Stimulated activated CD8-positive, alpha-beta memory T cell treated with anti-CD3 and anti-CD28 coated beads, Interleukin-2, amount 100 ng/mL, for 1 hour (primary cell): ENCODE measurements at places on chromosomes 13 and 19.
A peak's percentile ranks its signal among the peaks of the same experiment; 100 is the strongest.

GRCh38 chr19:12705169-12705568 lies 8.7 kb upstream of the FBXW9 start:
- DNase-seq: no peak

DNA sequence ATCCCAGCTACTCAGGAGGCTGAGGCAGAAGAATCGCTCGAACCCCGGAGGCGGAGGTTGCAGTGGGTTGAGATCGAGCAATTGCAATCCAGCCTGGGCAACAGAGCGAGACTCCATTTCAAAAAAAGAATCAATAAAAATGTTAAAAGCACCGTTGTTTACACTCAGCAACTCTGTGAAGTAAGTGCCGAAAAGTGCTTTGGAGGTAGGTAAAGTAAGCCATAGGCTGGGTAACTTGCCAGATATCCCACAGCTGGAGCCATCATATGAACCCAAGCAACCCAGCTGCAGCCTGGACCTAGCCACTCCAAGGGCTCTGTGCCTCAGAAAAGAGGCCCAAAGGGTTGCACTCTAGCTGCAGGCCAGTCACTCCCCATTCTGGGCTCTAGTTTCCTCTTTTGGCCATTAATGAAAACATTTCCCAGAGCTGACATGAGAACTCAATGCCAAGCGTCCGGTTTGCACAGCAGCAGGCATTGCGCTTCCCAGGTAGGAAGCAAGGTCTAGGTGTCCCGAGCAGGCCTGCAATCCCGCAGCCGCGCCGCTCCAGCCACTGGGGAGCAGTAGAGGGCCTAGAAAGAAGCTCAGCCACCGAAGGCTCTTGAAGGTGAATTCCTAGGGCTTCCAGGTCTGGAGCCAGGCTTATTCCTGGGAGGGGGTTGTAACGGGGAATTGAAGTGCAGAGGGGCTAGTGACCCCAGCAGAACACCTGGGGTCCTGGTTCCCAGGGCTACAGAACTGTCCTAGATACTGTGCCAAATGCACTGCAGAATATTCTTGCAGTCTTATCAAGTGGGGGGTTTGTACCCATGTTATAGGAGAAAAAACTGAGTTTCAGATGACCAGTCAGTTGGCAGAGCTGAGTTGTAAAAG lies 4.1 kb upstream of the CD79A start:
- DNase-seq: peak; percentile 38

- no peak for DNase-seq
These were observed 16.3 kb downstream of the KBTBD7 start for GRCh38 chr13:41178040-41178439.

DNA sequence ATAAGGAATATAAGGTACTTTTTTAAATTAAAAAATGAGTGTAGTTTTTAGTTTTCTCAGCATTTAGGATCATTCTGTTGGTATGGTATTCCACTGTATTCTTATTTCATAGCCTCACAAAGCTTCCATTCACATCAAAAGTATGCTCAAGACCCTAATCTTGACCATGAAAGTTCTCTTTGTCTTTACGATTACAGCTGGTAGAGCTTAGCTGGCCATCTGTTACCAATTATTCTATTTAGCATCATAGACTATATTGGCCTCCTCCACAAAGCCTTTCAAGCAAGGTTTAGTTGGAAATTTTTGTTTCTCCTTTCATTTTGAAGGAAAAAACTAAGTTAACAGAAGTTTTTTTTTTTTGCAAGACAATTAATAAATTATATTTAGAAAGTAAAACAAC lies 245.1 kb downstream of the KCTD12 start:
- no peak for DNase-seq

DNA sequence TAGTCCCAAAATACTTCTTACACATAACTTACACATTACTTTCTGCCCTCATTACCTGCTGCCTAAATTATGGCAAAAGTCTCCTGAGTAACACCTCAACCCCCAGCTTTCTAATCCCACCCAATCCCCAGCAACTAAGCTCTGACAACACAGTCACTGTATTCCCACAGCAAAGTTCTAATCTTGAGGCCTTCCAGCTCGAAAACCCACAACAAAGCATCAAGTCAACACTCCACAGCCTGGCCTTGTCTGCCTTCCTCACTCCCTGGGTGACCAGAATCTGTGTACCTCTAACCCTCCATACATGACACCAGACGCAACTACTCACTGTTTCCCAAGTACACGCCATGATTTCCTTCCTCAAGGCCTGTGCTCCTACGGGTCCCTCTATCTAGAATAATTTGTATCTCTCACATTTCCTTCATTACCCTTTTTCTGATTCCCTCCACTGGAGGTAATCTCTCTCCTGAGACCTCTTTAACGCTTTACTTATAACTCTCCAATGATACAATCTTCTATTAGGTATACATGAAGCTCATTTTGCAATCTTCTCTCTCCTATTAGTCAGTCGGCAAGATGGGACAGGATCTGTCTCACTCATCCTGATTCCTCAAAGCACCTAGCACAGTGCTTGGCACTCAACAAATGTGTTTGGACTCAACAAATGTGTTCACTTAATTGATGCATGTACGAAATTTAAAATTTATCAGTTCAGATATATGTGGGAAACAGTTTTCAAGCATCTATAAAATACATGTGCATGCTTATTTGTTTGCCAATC lies 87.6 kb upstream of the DOCK9 start:
- no peak for DNase-seq

- DNase-seq: no peak
These were observed 15.4 kb upstream of the SIGLEC6 start for GRCh38 chr19:51546650-51547396.

GRCh38 chr13:113784645-113785024 lies 25.6 kb downstream of the TMEM255B start:
- no peak for DNase-seq

- DNase-seq: no peak
These were observed 12.3 kb downstream of the ELSPBP1 start for GRCh38 chr19:48006762-48007161.

GRCh38 chr19:39205449-39205764 lies 1.3 kb upstream of the SYCN start:
- DNase-seq: no peak

GRCh38 chr13:42320375-42320787 lies 48.4 kb downstream of the AKAP11 start:
- DNase-seq: no peak

- DNase-seq: no peak
These were observed 147.1 kb upstream of the IRS2 start for GRCh38 chr13:109933476-109933875.

DNA sequence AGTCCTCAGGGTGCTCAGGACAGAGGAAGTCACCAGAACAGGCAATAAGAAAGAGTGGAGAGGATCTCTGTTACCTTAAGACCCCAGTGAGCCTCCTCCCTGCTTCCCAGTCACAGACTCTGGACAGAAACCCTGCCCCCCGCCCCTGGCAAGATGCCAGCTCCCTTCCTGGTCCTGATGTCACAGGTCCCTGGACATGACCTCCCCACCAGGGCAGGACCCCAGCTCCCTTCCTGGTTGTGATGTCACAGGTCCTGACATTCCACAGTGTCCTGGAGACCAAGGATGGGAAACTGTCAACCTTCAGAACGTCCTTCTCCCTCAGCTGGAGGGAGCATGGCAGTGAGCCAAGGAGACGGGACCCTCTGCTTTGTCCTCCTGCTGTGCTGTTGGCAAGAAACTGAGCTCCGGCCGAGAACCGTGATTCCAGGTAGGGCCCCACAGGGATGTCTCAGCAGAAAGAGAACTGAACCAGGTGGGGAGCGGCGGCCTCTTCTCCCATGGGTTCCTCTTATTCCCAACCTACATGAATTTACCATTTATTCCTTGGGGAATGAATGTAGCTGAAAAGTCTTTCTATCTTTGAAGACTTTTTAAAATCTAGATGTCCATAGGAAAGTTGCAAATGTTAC lies at the start of gene SPACA7:
Gene SPACA7, plus strand, starts transcription at position 306 of the 632 bp plus-strand sequence. Its CDS starts 31 bp downstream, at position 337.
- no peak for DNase-seq

GRCh38 chr13:49304763-49305700 lies 57.3 kb downstream of the CDADC1 start:
- no peak for DNase-seq

DNA sequence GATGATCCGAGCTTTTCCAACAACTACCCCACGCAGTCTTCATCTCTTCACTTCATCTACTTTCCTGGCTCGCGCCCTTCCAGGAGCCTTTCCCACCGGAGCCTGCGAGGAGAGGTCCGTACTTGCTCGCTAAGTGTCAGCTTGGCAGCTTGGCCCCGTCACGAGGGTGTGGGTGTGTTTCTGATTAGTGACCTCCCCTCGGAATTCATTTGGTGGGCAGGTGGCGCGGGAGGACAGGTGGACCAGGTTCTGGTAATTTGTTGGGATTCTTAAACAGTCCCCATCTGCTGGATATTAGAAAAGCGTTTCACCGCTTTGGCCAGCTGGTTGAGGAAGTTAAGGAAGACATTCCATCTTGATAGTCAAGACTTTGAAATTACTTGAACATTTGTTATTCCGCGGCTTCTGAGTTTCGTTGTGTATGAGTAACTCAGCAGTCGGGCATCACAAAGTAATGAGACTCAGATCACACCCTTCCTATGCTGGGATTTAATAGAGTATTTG lies 515 bp downstream of the UFM1 start:
- peak; percentile 6 for DNase-seq

DNA sequence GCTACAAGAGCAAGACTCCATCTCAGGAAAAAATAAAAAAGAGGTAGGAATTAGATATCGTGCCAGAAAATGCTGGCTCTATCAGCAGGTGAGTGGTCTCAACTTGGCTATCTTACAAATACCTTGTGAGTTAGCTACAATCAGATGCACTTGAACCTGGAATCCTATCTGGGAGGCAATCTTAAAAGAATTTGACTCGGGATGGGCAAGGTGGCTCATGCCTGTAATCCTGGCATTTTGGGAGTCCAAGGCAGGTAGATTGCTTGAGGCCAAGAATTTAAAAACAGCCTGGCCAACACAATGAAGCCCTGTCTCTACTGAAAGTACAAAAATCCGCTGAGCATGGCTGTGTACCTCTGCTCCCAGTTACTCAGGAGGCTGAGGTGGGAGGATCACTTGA lies 29.4 kb downstream of the NLRP2 start:
- DNase-seq: no peak

DNA sequence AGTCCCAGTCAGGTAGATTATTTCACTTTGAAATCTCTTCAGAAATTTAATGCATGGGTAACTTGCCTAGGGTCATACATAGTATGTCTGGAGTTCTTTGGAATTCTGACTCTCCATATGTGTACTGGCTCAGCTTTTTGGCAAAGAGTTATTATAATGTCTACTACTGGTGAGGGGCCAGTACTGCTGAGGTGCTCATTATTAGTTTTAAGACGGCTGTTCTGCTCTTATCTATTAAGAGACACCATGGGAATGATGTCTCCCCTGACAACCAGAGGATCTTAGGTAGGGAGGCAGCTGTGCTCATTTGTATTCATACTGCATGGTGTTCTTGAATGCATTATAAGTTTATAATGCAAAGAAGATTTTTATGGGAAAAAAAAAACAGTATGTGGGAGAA lies 184.1 kb downstream of the RGCC start:
- no peak for DNase-seq

DNA sequence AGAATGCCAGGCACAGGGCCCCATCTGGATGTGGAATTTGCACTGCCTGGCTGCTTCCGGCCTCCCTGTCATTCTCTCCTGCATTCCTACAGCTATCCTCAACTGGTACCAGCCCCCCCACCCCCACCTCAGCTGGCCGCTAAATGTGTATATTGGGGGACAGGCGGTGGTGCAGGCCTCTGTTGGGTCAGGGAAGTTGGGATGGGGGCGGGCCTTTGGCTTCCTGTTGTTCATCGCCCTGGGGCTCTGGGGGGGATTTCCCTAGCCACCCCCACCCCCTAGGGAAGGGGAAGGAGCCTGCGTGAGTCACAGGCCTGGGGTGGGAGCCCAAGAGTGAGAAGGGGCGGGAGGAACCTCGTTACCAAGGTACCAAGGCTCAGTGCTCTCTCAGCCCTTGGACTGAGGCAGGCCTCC lies 10.6 kb downstream of the POU2F2 start:
- peak; percentile 42 for DNase-seq

DNA sequence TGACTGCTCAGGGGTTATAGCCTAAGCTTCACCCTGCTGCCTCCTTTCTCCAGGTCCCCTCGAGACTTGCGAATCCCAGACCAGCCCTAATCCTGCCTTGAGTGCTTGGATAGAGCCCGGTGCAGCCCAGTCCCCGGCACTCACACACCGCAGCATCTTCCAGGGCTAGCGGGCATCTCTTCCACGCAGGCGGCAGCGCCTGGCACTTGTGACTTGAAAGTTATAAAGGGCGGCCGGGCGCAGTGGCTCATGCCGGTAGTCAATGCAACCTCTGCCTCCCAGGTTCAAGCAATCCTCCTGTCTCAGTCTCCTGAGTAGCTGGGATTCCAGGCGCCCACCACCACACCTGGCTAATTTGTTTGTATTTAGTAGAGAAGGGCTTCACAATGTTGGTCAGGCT lies 1.9 kb downstream of the WDR18 start:
- DNase-seq: no peak

DNA sequence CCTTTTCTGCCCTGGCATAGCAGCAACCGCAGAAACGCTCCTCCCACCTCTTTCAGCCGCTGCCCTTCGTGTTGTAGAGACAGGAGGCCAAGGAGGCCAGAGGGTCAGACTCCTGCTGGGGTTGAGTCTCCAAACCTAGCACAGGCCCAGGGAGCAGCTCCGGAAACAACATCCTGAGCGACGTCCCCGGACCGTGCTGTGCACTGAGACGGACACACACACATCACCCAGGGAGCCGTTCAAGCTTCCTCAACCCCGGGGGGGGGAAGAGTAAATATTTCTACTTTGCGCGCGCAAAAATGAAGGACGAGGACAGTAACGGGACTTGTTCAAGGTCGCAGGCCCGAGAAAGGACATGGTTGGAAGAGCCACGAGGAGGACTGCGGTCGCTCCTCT lies 657 bp downstream of the ZNF550 start:
- no peak for DNase-seq

DNA sequence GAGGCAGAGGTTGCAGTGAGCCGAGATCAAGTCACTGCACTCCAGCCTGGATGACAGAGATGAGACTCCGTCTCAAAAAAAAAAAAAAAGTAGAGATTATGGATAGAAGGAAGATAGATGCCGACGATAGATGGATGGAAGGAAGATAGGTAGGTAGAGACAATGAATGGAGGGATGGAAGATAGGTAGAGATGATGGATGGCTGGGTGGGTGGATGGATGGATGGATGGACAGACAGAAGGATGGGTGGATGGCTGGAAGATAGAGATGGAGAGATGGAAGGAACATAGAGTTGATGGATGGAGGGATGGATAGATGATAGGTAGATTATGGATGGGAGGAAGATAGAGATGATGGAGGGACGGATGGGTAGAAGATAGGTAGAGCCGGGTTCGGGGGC lies 18.5 kb upstream of the USE1 start:
- no peak for DNase-seq
